RKO (cell line): ENCODE measurements at places on chromosomes 7 and 10.
A peak's percentile ranks its signal among the peaks of the same experiment; 100 is the strongest.

DNA sequence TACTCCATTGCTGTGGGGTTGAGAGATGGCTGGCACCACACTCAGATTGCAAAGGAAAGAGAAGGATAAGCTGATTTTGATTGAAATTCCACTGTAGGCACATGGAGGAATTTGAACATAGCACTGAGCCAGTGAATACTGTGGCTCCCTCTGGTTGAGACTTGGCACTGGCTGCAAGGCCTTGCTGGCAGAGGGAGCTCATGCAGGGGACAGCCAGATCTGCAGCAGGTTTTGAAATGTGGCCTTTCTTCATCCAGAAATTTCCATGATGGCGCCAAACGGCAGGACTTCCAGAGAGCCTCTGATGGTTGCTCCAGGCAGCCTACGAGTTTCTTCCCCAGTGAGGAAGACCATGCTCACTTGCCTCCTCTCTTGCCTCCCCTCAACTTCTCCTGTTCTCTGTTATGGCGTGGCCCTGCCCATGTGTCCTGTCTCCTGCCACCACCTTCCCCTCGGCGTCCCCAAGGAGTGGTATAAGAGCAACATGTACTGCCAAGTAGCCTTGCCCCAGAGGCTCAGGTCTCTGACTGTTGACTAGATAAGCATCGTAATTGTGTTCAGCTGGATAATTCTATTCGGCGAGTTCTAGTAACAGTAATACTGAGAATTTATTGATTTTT, 265.6 kb downstream of the CCDC3 start:
- DNase-seq: no peak

DNA sequence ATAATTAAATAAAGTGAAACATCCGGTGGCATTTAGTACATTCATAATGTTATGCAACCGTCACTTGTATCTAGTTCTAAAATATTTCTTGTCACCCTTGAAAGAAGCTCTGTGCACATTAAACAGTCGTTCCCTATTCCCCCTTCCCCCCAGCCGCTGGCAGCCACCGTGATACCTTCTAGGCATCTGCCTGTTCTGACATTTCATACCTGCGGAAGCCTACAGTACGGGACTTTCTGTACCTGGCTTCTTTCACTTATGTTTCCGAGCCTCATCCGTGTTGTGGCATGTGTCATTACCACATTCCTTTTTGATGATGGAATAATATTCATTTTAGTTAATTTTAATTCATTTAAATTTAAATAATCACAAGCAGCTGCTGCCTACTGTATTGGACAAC, 13.9 kb upstream of the SFRP5 start:
- DNase-seq: no peak

DNA sequence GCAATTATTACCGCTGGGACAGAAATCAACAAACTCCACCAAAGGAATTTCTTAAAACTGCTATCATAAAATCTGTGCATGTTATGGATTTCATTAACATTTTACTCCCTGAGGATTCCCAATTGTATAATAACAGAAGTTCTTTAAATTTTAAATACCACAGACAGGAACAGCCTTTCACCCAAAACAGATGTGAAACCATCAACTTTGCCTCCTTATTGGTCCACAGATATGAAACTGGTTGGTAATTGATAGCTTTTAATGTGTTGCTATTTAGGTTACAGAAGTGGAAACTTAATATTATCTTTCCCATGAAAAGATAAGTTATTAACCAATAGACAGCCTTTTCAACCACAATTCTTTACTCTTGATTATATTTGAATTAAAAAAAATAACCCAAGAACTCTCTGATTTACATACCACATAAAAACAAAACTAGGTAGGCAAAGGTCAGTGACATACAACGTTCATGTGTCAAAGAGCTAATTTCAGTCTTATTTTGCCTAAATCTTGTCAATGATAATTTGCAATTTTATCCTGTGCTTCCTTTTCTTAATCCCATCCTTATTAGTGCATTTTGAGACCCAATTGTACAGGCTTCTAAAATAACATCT, 90.0 kb downstream of the NRP1 start:
- DNase-seq: no peak

DNA sequence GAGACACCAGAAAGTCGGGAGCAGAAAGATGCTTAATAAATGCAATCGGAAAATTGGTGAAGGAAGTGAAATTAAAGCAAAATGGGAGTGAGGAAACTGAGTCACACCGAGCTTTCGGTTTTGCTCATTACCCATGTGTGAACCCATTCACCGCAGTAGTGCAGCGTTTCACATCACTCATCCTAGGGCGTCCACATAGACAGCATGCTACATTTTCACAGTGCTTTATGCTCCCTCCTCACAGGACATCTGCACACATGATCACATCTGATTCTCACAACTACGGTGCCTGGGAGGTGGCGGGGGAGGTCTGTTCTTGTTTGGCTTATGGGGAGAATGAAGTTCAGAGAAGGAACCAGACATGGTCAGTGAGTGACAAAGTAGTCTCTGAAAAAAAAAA, 36.6 kb upstream of the ATP6V0A4 start:
- DNase-seq: no peak

DNA sequence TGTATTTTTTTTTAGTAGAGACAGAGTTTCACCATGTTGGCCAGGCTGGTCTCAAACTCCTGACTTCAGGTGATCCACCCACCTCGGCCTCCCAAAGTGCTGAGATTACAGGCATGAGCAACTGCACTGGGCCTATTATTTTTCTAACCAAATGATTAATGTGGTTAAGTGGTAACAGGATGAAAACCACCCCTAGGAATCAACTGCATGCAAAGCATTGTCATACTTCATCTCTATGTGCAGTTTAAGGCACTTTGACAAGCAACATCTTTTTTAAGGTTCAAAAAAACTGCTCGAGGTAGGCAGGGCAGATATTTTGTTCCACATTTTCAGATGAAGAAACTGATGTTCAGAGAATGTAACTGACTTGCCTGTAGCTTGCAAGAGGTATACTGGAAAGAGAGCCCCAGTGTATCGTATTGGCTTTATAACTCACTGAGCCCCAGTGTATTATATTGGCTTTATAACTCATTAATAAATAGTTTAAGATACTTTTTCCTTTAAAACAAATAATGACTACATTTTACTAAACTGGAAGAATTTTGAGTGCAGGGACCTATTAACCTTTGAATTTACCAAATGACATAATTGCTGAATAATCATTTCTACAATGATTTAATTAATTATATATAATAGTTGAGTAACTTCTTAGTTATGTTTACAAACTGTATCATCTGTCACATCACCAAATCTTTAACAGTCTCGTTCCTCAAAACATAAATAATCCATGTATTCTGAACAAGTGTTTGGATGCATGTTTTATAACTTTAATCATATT, 38.1 kb downstream of the RTKN2 start:
- DNase-seq: no peak

- DNase-seq: no peak
Observed at GRCh38 chr7:19181634-19182033, 36.4 kb upstream of the FERD3L start.

DNA sequence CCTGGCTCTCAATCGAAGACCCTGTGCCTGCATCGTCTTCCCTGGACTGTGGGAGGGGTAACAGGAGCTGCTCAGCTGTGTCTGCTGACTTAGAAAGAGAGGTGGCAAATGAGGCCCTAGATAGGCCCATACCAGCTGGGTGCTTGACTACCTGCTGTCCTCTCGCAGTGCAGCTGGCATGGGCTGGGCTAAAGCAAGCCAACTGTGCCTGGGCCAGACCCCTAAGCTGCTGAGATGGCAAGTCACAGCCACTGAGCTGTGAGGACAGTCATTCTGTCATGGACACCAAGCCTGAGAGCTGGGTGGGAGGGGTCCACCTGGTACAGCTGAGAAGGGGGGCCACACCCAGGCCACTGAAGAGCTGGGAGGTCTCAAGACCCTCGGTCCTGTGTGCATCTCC, 45.8 kb upstream of the AQP1 start:
- no peak for DNase-seq

DNA sequence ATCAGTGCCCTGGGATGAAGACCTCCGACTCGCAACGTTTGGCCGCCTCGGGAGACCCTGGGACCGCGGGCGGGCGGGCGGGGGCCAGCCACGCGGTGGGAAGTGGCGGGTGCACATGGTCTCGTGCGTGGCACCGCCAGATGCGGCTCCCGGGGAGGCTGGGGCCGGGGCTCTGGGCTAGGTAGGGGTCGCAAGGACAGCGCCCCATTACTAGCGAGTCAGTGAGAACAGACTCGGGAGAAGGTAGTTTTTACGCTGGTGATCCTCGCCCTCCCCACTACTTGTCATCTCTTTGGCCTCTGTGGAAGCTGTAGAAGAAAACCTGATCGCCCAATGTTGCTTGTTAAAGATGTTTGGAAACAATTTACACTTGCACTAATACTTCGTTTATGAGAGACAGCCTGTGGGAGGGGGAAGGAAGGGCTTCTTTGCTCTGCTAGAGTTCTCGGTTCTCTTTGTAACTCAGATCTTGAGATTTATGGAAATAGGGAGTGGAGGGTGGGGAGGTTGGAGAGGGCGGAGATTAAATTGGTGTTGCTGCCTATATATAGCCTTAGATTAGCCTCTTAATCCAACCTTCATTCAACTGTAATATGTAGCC, 591 bp downstream of the BZW2 start:
- DNase-seq: peak; percentile 42

- DNase-seq: no peak
Observed at GRCh38 chr7:137850571-137850970, 3.8 kb upstream of the DGKI start.

GRCh38 chr7:142519079-142520078, 229.9 kb upstream of the PRSS1 start:
- DNase-seq: no peak

- no peak for DNase-seq
Observed at GRCh38 chr10:14906765-14907164, 28.1 kb downstream of the SUV39H2 start.
